ENCODE measurements at places on chromosomes 4 and X. TPM values are rescaled to one million over a fixed set of nuclear protein-coding genes. Genes with fewer than 3 reads are reported as not detected.

- DNase-seq = no peak
These were observed 102.3 kb upstream of the PCDH7 start for GRCh38 chr4:30617836-30618235.

- no peak for DNase-seq
These were observed 26.9 kb downstream of the NUDT6 start for GRCh38 chr4:122895336-122895995.

DNA sequence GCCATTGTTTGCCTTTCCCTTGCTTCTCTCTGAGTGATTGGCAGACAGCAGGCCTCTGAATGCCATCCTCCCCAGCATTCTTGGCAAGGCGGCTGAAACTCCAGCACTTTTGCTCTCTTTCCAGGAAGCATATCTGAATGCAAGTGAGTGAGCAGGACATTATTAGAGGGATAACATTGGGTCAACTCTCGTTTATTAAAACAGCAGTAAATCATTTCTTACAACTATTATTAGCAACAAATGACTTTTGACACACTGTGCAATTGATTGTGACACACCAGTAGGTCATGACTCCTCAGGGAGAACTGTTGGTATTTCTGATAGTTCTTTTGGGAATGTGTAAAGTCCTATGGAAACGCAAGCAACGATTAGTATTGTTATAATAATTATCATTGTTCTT is 103.8 kb downstream of the EFNB1 start:
- DNase-seq = no peak

DNA sequence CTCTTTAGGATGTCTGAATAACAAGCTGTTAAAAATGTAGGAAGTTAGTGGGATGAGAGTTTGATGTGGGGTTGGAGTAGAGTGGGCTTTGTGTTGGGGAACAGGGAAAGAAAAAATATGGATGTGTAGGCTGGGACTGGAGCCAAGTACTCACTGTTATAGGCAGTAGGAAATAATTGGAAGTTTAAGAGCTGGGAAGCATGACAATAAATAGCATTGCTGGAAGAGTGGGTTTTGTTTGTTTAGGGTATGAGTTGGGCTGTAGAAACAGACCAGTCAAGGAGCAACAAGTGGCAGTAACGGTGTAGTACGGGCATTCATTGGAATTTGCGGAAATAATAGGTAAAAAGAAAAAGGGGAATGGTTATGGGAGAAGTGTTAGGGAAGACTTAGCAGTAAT is 81.6 kb downstream of the KDM6A start:
- no peak for DNase-seq

TRIML2 gene
- not detected for total RNA-seq

DNA sequence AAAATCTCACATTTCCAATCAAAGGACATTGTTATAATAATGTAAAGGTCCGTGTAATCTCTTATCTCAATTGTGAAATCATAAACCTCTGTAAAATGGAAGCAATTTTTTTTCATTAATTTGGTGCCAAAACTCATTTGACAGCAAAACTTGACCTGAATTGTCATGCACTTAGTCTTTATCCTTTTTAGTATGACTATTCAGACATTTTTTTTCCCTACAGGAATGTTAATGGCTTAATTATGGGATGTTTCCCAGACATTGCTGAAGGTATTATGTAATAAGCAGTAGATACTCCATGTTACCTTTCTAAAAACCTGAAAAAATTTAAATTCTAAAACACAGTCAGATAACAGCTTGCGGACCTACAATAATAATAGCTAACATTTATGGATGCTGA is 228.9 kb downstream of the LHFPL1 start:
- DNase-seq = no peak
